Naive B cell (primary cell): ENCODE measurements at places on chromosomes 7 and 10. TPM values are rescaled to one million over a fixed set of nuclear protein-coding genes. Genes with fewer than 3 reads are reported as not detected.

GDF10 gene
- polyA plus RNA-seq = not detected

SEMA3C gene
- not detected for polyA plus RNA-seq

GPRIN2 gene
- polyA plus RNA-seq = not detected

ABCB4 gene
- polyA plus RNA-seq = 21.3 TPM

SLC26A5 gene
- polyA plus RNA-seq = not detected

CALML3 gene
- polyA plus RNA-seq = not detected
